ENCODE measurements at places on chromosomes 5 and 9.

GRCh38 chr5:95471942-95472341 lies 80.8 kb downstream of the FAM81B start:
- DNase-seq: no peak

DNA sequence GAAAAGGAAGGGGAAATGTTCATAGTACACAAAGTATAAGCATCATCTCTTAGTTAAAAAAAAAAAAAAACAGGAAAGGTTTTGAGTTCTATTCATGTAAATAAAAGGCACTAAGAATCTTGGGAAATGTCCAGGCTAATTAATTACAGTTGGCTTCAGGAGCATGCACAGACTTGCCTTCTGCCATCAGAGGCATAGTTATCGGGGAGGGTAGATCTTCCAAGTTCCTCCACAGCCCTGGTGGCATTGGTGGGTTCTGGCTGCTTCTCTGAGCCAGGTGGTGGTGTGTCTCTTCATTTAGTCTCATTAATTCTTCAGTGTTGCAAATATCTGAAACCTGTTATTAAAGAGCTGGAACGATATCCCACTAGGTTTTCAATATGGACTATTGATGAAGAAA lies 85.2 kb downstream of the TMEM252 start:
- no peak for DNase-seq

- peak; percentile 26 for DNase-seq
These were observed 7.0 kb downstream of the PAX5 start for GRCh38 chr9:37026931-37027581.

DNA sequence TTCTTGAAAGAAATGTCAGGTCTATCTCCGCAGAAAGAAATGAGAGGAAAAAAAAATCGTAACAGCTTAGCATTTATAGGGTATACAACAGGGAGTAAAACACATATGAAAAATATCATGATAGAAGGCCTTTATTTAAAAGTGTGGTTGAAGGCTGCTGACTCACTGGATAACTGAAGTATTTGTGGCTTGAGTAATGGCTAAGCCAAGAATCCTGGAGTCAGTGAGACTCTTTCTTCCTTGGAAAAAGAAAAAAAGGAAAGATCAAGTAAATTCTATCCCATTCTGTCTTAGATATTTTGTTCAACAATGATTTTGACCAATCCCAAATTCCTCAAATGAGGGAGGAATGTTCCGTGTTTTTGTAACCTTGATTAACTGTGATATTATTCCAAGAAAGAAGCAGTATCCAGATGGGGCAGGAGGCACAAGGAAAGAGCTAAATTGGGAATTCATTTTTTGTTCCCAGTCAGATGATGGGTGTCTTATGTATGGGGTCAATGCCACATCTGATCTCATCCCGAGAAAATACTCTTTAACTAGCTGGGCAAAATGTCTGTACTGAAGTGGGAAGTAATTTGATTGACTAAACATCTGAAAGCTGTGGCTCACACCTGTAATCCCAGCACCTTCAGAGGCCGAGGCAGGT lies 64.3 kb upstream of the MYO10 start:
- no peak for DNase-seq

GRCh38 chr9:89649039-89649691 lies 44.4 kb downstream of the GADD45G start:
- DNase-seq: no peak

DNA sequence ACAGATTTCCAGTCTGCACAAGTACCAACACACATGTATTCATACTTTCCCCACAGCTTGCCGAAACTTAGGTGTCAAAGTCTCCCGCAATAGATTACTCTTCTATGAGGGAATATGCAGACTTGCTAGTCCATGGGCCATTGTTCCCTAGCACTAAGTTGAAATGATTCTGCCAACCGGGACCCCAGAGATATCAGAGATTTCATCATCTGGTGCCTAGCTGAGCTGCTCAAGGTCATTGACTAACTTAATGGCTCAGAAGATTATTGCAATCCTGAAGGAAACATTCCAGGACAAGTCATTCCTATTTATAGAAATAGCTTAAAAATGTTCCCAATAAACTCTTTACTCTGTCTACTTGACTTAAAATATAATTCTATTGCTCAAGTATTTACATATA lies 202.6 kb downstream of the PIK3R1 start:
- DNase-seq: no peak

DNA sequence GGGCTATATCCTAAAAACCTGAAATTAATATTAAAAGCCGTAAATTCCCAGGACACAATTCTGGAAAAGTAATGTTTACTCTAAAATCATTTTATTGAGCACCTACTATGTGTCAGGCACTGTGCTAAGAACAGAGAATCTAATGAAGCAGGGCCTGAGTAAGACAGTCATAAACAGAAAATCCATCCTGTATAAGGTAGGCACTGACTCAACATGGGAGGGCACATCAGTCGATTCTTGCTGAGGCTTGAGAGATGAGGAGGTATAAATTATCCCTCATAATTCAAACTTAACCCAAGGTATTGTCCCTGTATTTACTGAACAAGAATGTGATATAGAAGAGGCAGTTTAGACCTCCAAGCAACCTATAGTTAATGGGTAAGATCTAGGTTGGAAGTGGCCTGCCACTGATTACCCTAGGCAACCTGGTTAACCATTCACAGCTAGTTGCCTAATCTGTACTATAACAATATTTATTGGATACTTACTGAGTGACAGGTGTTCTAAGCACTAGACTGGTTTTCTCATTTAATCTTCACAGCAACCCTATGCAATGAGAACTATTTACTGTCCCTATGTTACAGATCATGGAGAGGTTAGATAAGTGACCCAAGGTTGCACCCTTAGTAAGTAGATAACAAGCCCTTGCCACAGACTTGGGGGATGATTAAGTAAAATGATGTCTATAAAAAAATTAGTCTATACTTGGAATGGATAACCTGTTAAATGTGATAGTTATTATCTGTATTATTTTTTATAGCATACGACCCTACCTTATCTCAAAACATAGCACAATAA lies 317.7 kb downstream of the PDE4D start:
- DNase-seq: no peak

- DNase-seq: no peak
These were observed 70.8 kb upstream of the GPR151 start for GRCh38 chr5:146586752-146587151.

DNA sequence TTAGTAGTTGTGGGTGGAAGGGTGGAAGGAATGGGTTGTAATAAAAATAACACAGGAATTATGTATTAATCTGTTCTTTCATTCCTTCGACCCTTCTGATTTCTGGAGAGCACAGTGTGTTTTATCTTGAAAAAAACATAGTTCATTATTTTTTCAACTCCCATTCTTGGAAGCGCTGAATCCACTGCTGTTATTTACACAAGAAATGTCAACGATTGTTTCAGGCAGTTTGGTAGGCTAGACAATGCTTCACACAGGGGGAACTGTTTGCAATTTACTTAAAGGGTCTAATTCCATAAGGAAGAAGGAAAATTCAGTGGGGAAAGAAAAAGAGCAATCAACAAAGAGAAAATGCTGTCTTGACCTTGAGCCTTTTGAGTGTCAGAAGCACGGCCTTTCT lies 142.9 kb downstream of the TLE1 start:
- DNase-seq: no peak

- no peak for DNase-seq
These were observed 112.7 kb downstream of the PDZD2 start for GRCh38 chr5:31751610-31752009.

DNA sequence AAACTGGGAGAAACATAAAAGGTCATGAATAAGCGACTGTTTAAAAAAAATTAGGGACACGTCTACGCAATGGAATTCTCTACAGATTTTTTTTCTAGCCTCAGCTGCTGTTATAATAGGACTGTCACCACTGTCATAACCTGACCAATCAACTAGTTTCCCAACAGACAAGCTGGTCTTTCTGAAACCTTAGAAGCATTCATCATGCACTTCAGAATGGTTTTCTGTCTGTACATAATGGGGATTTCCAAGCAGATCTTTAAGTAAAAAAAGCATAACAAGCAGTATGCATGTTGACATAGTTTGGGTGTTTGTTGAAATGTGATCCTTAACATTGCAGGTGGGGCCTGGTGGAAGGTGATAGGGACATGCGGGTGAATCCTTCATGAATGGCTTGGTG lies 58.3 kb upstream of the SEMA6A start:
- no peak for DNase-seq

- DNase-seq: no peak
These were observed 146.4 kb downstream of the GCNT1 start for GRCh38 chr9:76605321-76605900.

DNA sequence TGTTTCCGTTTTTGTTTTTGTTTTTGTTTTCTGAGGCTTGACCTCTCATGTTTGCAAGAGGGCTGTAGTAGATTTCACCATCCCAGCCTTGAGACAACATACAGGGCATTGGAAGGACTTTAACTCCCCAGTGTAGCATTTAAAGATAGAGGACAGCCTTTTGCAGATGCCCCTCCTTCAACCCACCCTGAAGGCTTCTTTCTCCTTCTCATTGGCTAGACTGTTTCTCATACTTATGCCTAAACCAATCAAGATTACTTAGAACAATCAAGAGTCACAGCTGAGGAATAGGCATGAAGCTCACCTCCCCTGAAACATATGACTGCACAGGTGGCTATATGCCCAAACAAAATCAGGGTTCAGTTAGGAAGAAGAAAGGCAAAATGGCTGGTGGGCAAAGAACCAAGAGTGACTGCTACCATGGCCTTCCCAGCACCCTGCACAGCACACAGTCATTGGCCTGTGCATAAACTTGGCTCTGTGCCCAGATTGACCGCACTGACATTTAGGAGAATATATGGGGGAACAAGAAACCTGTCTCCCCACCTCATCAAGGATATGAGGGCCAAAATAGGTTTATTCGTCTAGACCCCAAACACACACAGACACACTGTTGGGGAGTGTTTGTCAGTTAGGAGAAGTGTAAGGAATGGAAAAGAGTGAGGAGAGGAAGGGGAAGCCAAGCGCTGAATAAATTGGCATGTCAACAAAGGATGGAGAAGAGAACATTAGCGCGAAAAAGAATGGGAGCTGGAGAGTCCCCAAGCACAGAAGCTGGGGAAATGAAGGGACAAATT lies 137.3 kb upstream of the RANBP3L start:
- DNase-seq: no peak

GRCh38 chr5:145072889-145073288 lies 762.3 kb downstream of the PRELID2 start:
- no peak for DNase-seq

DNA sequence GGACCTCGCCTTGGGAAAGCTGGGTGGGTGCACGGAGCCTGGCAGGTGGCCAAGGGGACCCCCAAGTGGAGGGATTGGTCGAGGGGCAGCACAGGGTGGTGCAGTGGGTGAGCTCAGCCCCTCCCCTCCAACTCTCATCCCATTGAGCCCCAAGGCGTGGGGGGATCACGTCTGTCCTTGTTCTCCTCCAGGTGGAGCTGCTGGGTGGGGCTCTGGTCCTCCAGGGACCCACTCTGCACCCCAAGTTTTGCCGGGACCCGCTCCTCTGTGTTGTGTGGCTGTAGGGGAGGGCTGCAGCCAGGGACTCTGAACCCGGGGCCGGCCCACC lies 3.6 kb upstream of the FUT7 start:
- no peak for DNase-seq

DNA sequence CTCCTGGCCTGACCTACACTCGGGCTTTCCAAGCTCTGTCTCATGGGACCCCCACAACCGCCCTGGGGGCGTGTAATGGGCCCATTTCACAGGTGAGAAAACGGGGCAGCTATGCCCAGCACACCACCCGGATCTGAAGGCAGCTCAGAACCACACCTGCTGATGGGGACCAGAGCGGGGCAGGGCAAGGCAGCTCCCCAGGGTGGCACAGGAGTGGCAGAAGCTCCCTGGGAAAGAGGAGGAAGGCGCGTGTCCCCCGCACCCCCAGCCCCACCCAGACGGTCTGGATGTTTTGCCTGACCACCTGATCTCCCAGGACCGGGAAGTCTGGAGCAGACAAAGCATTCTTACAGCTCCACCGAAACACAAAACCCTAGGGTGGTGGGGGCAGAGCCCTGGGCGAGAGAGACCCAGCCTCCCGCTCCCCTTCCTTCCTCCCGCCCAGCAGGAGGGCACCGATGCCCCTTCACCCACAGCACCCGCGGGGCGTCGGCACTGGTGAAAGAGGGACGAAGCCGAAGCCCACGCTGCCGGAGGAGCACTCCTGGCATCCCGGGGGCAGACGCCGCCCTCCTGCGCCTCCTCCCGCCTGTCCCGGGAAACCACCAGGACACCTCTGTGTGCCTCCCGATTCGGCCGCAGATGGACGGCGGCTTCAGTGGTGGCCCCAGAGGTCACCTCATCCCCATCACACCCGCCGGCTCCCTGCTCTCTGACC lies 14.5 kb downstream of the NOTCH1 start:
- no peak for DNase-seq
